PC-3 (cell line): ENCODE measurements at places on chromosomes 12 and 14. TPM values are rescaled to one million over a fixed set of nuclear protein-coding genes. Genes with fewer than 3 reads are reported as not detected.

LRFN5 gene
- not detected in 2 replicates for total RNA-seq

SOAT2 gene
- total RNA-seq = 0.07 and 0.86 TPM in 2 replicates

SMIM41 gene
- total RNA-seq = not detected in 2 replicates

OR4Q2 gene
- total RNA-seq = not detected in 2 replicates

GARIN6 gene
- not detected in 2 replicates for total RNA-seq

MLH3 gene
- 7.9 and 13.2 TPM in 2 replicates for total RNA-seq

DNA sequence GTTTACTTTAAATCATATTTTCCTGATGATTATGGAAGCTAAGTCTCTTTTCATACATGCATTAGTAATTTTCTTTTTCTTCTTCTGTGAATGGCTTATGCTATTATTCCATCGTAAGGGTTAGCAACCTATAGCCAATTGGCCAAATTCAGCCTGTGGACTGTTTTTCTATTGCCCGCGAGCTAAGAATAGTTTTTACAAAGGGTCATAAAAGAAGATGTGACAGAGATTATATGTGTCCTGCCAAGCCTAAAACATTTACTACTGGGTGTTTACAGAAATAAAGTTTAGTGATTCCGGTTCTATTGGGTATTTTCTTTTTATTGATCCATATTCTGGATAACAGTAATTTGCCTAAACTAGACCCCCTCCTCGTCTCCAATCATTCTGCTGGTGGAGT is 268.8 kb upstream of the DIO3 start:
- no peaks in the 10 kb centered on the region for H3K36me3 ChIP-seq
- DNase-seq = no peak
- no peak overlapping the region for H3K4me3 ChIP-seq
- H3K4me1 ChIP-seq = no peaks in the 10 kb centered on the region

DNA sequence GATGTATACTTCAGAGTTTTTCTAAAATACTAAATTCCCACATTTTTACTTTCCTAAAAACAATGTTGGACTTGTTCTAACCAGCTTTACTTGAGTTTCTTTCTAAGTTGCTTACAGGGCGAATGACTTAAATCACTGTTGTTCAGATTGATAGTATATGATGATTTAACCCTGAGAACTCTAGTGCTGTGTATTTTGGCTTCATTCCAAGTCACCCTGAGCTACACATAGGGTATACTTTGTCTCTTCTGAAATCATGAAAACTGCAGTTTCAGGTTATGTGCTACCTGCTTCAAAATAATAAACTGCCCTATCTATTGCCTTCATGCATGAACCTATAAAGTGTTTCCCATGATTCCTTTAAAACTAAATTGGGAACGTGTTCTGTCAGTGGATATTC is 162.5 kb upstream of the PDE3A start:
- no peak for DNase-seq
- no peaks in the 10 kb centered on the region for H3K36me3 ChIP-seq
- no peaks in the 10 kb centered on the region for H3K4me1 ChIP-seq
- H3K4me3 ChIP-seq = no peak overlapping the region

DNA sequence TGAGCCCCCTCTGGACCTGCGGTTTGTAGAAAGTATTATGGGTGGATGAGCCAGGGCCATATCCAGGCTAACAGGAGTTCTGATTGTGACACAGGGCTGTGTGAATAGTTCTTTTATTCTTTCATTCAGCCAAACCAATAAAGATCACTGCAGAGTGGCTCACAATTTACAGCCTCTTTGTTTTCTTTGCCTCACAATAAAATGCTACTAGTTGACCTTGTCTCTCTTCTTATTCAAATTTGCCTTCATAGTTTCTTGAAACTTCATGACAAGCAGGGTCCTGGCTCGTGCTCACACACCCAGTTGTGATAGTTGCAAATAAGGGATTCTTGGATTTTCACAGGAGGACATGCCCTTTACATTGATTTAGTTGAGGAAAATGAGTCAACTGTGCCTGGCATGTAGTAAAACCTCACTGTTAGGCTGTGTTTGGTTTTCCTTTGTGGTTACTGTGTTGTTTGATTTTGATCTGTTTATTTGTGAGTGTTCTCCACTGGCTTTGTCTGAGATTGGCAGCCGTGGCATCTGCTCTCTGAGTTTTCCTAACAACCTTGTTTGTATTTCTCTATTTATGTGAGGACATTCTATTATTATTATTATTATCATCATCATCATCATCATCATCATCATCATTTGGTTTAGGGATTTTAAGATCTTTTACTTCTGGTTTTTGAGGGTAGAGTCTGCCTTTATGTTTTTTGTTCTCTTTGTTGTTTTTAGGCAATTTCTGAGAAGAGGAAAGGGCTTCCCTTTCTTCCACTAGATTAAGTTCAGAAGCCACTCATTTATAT is 2.7 kb upstream of the KRT6B start:
- peaks cover 34% of the 10 kb centered on the region for H3K4me1 ChIP-seq
- H3K4me3 ChIP-seq = no peak overlapping the region
- H3K27me3 ChIP-seq = no peaks in the 10 kb centered on the region

GRCh38 chr12:125185740-125186470 is 120.7 kb downstream of the AACS start:
- peak; percentile 80 for DNase-seq
- H3K36me3 ChIP-seq = no peaks in the 10 kb centered on the region
- H3K27me3 ChIP-seq = peaks cover 77% of the 10 kb centered on the region
- H3K4me1 ChIP-seq = no peaks in the 10 kb centered on the region

GRCh38 chr14:67446371-67447032 is 34.5 kb upstream of the PLEK2 start:
- no peak for DNase-seq
- H3K4me1 ChIP-seq = no peaks in the 10 kb centered on the region
- no peak overlapping the region for H3K4me3 ChIP-seq

- H3K27me3 ChIP-seq = peaks cover 50% of the 10 kb centered on the region
- H3K27ac ChIP-seq = no peak overlapping the region
- DNase-seq = peak; percentile 20
These were observed 4.4 kb upstream of the NPAS3 start for GRCh38 chr14:32934073-32934880.

DNA sequence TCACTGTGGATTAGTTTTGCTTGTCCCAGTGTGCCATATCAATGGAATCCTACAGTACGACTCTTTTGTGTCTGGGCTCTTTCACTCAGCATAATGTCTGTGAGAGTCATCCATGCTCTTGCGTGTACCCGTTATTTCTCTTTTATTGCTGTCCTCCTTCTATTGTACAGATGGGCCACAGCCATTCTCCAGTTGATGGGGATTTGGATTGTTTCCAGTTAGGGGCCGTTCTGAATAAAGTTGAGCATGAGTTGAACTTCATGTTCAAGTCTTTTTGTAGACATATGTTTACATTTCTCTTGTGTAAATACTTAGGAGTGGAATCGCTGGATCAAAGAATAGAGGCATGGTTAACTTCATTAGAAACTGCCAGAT is 38.3 kb downstream of the MYO1H start:
- H3K27me3 ChIP-seq = peaks cover 23% of the 10 kb centered on the region
- no peak overlapping the region for H3K27ac ChIP-seq
- H3K4me3 ChIP-seq = no peak overlapping the region
- no peaks in the 10 kb centered on the region for H3K4me1 ChIP-seq
- no peaks in the 10 kb centered on the region; the same call in 1 of the 2 replicates for H3K36me3 ChIP-seq
- no peak for DNase-seq

GRCh38 chr12:108582509-108582908 is 15.4 kb downstream of the TMEM119 start:
- no peak overlapping the region for H3K27ac ChIP-seq
- no peaks in the 10 kb centered on the region for H3K4me1 ChIP-seq
- no peak overlapping the region for H3K4me3 ChIP-seq
- no peaks in the 10 kb centered on the region for H3K36me3 ChIP-seq
- DNase-seq = no peak

DNA sequence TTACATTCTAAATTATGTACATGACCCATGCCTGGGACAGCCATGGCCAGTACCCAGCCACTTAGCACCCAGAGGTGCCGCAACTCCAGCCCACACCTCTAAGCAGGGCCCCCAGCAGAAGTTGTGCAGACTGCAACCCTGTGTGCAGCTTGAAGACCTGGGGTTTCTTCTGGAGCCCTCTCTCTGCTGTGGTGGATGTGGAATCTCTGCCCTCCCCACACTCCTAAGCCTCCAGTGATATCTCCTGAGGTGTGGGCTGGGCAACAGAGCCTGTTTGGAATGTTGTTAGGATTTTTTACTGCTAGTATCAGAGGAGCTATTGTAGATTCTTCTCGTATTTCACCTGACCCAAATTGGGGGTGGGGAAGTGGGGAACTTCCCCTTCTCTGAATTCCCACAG is 59.4 kb upstream of the TUNAR start:
- no peaks in the 10 kb centered on the region for H3K4me1 ChIP-seq
- DNase-seq = no peak
- 0 out of 2 replicates have a peak, but pooled peaks cover 5% of the 10 kb centered on the region for H3K27me3 ChIP-seq
- H3K36me3 ChIP-seq = no peaks in the 10 kb centered on the region
- H3K4me3 ChIP-seq = no peak overlapping the region

- no peak overlapping the region for H3K4me3 ChIP-seq
- peak; percentile 71 for DNase-seq
- no peaks in the 10 kb centered on the region for H3K4me1 ChIP-seq
- no peaks in the 10 kb centered on the region for H3K36me3 ChIP-seq
- H3K27ac ChIP-seq = no peak overlapping the region
These were observed 376.9 kb downstream of the GALC start for GRCh38 chr14:87615822-87616679.

GRCh38 chr12:24285448-24285847 is 336.0 kb upstream of the SOX5 start:
- no peaks in the 10 kb centered on the region for H3K4me1 ChIP-seq
- H3K27ac ChIP-seq = no peak overlapping the region
- no peaks in the 10 kb centered on the region; the same call in 1 of the 2 replicates for H3K27me3 ChIP-seq
- no peak overlapping the region for H3K4me3 ChIP-seq

GRCh38 chr14:103629503-103630121 is 601 bp downstream of the KLC1 start:
- peak overlapping the region; percentile 93 for H3K27ac ChIP-seq
- peak; percentile 28 for DNase-seq
- H3K4me1 ChIP-seq = peaks cover 56% of the 10 kb centered on the region
- H3K27me3 ChIP-seq = no peaks in the 10 kb centered on the region
- peaks cover 4% of the 10 kb centered on the region for H3K36me3 ChIP-seq
